ENCODE measurements at places on chromosomes 11 and 22. TPM values are rescaled to one million over a fixed set of nuclear protein-coding genes. Genes with fewer than 3 reads are reported as not detected.
A peak's percentile ranks its signal among the peaks of the same experiment; 100 is the strongest.

DNA sequence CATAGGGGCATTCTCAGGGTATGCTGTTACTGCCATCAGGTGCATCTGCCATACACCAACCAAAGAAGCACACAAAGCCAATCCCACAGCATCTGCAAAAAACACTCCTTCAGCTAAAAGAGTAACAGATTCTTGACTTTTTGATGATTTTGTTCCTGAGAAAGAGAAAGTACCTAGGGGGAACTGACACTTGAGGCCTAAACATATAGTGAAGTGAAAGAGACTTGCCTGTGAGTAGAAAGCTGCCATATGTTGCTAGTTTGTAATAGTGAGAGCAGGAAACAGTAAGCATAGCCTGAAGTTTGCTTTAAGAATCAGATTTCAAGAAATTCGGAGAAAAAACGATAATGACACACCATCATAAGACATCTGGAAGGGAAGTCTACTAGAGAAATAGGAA lies 97.9 kb upstream of the CTSC start:
- no peak for DNase-seq

DNA sequence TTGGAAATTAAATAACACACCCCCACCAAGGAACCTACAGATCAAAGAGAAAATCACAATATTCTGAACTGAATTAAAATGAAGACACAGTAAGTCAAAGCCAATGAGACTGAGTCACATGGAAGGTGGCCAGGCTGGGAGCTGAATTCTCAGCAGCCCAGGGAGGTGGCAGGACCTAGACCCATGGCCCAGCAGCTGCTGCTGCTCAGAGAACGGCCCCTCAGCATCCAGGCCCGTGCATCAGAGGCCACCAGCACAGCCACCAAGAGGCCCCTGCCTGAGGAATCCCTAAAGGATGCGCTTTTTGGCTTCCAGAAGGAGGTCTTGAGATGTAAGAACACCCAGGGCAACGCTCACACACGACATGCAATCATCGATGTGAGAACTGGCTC lies 35.0 kb downstream of the TBX1 start:
- DNase-seq: no peak

ALDH3B1 gene
- 1.3 TPM for total RNA-seq

PATL1 gene
- total RNA-seq: 10.1 TPM

DNA sequence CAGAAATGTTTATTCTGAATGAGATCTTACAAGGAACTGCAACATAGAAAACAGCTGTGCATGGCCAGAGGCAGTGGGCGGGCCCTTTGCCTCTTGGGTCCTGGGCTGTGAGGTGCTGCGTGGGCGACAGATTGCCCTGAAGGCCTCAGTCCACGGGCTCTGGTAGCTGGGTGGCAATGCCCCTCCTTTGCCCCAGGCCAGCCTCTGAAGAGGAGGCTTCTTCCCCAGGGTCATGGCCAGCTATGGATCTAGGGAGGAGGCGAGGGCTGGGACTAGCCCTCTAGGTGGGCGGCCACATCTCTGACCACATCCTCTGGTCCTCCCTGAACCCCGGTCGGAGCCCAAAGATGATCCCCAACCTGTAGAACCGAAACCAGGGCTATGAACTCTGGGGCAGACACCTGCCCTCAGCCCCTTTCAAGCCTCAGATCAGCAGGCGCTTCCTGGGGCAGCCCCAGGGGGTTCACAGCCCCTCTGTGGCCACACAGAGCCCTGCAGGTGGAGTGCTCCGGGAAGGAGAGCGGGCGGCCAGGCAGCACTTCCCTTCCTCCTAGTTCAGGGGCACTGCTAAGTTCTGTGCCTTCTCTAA lies 6.6 kb upstream of the CDC42BPG start:
- no peak for DNase-seq

- peak; percentile 29 for DNase-seq
Measured at GRCh38 chr11:65575568-65576231, at the start of gene EHBP1L1. Gene EHBP1L1 (plus strand): TSS chr11:65576053. CDS start chr11:65576303, 250 bp downstream.

- DNase-seq: no peak
Measured at GRCh38 chr22:17703811-17704210, 65.3 kb downstream of the BCL2L13 start.

DNA sequence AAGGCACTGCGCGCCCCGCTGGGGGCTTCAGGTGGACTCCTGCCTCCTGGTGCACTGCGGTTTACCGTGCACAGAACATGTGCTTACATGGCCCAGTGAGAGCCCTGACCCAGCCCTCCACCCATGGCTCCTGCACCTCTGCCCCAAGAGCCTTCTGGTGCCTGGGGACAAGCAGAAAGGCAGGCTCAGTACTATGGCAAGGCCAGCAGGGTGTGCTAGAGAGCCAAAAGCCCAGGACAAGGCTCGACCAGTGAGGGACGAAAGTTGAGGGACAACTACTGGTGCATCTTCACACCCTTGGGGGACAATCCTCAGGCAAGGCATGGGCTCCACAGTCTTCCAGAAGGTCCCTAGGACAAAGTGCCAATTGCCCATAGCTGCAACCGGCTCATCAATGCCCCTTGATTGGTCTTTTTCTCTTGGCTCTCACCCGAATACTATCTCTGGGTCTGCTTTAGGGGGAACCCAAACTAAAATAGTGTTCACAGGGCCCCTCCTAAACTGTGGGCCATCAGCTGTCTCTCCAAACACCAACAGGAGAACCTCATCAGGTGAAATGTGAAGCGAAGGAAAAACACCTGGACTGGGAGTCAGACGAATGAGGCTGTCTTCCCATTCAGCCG lies 13.5 kb downstream of the PGA5 start:
- peak; percentile 66 for DNase-seq

GRCh38 chr11:64266339-64266738 lies 15.0 kb downstream of the PLCB3 start:
- DNase-seq: no peak

- DNase-seq: no peak
Measured at GRCh38 chr11:62069374-62069773, 54.4 kb upstream of the INCENP start.

GRCh38 chr11:46669711-46670139 lies 30.7 kb downstream of the ARHGAP1 start:
- DNase-seq: no peak

OLFML1 gene
- total RNA-seq: 0.25 TPM

ART1 gene
- total RNA-seq: not detected

GRCh38 chr22:44359496-44360110 lies 46.9 kb upstream of the SHISAL1 start:
- no peak for DNase-seq

TPBGL gene
- total RNA-seq: 0.13 TPM

DNA sequence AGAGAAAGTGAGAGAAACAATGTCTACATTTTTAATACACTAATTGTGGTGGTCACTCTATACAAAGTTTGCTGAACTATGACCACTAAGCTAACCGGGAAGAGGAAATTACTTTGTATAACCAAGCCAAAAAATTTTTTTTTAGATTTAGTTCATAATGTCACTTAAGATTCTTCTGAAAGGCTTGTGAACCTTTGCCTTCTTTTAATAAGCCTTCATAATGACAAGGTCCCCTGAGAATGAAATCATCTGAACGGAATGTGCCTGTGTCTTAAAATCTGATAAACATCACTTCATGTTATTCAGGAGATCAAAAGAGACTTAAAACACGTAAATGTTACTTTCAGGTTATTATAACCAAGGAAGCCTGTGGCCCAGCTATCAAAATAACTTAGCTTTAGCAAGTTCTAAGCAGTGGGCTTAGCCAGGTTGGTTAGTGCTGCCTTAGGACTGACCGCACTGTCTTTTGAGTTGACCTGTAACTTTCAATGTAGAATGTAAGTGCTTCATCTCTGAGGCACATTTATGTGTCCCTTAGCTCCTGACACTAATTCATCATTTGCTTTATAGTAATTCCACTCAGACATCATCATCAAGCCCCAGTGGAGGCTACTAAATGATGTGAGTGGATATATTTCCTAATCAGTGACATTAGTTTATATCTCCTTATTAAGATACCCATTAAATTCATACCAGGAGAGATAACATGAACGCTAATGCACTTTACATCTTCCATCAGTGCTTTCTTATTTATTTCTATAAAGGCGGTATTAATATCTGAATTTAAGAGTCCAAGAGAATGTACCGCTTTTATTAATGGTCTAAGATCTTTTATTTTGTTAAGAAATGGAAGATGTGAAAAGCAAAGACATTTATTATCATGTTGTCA lies 122.5 kb downstream of the WNT11 start:
- DNase-seq: peak; percentile 54

DNA sequence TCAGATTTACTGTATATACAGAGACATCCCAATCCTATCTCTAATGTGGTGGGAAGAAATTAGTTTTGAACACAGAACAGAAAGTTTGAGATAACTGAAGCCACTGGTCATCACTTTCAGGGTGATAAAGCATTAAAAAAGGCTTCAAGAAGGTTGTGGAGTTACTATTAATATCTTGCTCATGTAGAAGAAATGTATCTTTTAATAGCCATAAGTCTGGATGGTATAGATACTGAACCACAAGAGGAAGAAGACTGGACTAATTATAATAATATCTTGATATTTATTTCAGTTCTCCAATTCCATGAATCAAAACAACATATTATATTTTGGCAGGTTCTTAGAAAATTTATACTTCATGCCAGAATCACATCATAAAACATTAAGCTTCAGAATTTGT lies 137.1 kb downstream of the TMEM135 start:
- no peak for DNase-seq

DNA sequence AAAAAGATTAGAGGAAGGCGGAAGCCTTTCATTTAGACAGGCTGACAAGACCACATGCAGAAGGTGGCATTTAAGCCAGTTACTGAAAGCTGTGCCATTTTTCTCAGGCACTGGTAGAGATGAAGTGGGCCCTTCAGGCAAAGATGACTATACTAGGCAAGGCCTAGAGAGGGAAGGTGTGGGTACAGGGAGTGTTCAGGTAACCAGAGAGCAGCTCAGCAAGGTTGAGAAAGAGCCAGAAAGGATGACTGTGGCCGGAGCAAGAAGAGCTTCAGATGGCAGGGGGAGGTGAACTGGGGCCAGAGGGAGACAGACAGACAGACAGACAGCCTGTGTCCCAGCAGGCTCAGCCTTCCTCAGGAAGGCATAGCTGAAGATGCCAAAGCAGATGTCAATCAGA lies 88.1 kb upstream of the NARS2 start:
- no peak for DNase-seq

DNA sequence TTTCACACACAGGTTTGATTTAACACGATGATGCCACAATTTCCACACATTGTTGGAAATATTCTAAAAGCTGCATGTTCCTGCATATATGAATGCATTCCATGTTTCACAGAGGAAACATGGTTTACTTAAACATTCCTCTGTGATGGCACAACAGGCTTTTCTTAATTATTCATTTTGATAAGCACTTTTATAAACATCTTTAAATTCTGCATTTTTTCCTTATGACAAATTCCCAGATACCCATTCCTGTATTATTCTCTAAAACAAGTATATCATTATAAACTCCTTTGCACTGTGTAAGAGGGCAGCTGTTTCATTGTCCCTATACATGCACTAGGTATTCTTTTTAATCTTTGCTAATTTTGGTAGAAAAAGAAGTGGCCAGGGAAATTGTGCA lies 532.3 kb downstream of the SOX6 start:
- DNase-seq: no peak

DNA sequence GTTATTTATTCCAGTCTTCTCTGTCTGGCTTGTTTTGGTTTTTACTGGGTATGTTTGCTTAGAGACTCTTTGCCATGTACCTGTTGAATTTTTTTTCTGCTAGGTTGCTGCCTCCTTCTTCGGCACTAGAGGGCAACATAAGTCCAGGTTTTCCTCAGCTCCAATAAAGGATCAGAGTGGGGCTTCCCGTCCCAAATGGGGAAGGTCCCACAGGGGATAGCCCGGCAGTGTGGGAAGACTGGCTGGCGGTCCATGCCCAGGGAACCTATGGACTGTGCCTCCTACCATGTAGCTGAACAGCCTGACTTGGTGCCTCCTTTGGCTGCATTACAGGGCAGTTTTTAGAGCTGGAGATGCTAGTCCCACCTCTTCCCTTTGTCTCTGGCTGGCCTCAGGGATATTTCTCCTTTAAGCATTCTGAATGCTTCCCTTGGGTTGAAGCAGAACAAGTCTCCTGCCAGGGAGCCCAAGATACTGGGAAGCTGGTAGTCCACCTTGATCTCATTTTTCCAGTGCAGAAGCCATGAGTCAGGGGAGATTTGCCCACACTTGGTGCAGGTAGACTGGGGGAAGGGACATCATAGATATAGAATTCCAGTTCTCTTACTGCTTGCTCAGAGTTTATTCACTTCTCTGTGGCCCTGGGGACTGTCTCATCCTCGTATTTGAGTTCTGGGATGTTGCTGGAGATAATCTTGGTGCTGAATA lies 60.2 kb downstream of the BRD1 start:
- DNase-seq: peak; percentile 48

DNA sequence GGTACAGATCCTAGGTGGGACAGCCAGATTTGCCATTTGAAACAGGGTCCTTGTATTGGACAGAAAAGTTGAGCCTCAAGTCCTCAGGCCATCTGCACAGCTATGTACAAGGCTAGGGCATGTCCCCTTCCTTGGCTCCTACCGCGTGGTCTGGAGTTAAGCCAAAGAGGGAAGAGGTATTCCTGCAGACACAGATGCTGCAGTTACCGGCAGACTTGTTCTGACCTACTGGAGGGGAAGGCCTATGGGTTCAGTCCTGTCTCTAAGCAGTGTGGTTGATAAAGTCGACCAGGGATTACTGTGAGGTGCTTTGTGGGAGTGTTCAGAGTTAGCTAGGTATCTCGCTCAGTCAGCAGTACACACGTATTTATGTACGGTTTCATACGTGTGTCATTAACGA lies 180.6 kb downstream of the ADAMTS15 start:
- DNase-seq: no peak

XKR3 gene
- total RNA-seq: not detected

DNA sequence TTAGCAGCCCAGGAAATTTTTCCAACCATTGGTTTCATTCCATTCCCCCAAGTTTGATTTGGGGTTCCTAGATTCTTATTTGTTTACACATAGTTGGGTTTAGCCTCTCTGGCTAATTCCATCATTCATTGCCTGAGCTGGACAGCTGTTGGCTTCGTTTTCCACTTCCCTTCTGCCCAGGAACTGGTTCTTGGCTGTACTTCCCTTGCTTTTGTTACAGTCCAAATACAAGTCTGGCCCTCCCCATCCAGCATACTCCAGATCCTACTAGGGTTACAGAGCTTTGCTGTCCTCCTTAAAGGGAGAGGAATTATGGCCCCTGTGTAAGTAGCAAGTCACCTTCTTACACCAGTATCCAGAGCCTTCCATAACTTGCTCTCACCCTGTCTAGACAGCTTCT lies 356.3 kb downstream of the FAT3 start:
- DNase-seq: no peak

DEFB108B gene
- total RNA-seq: not detected

DNA sequence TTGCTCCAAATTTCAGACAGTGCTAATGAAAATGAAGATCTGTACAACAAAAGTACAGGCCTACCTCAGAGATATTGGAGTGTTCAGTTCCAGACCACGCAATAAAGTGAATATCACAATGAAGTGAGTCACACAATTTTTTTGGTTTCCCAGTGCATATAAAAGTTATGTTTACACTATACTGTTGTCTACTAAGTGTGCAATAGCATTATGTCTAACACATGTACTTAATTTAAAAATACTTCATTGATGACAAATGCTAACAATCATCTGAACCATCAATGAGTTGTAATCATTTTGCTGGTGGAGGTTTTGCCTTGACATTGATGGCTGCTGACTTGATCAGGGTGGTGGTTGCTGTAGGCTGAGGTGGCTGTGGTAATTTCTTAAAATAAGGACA lies 60.6 kb upstream of the E2F8 start:
- no peak for DNase-seq

GRCh38 chr11:45665206-45665932 lies at the start of gene CHST1:
Gene CHST1 (minus strand): TSS chr11:45665622. CDS start chr11:45650923, 14,699 bp downstream.
- DNase-seq: no peak

GRCh38 chr22:27992294-27993165 lies 73.5 kb upstream of the PITPNB start:
- DNase-seq: no peak

Measured in dermis microvascular lymphatic vessel endothelial cell (primary cell).